ENCODE measurements at places on chromosomes 12 and 14.

- no peak for DNase-seq
Observed at GRCh38 chr14:73149753-73150152, 13.4 kb downstream of the PSEN1 start.

DNA sequence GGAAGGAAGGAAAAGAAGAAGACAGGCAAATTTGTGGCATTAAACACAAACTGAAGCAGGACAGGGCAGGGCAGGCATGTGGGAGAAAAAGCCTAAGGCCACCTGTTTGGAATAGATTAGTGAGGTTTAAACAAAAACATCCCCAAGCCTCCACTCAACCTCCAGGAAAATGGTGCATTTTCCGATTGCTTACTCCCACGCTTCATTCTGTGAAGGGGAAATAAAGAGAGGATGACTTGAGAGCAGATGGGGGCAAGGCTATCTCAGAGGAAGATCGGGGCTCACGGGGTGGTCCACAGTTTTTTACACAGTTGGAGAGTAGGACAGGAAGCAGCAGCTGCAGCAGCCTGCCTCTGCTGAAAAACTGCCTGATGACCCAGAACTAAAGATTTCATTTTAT is 250.9 kb downstream of the DUSP6 start:
- DNase-seq = no peak

- DNase-seq = no peak
Observed at GRCh38 chr12:39586816-39587215, 32.8 kb downstream of the ABCD2 start.

- no peak for DNase-seq
Observed at GRCh38 chr14:68042586-68043210, 223.1 kb downstream of the RAD51B start.

DNA sequence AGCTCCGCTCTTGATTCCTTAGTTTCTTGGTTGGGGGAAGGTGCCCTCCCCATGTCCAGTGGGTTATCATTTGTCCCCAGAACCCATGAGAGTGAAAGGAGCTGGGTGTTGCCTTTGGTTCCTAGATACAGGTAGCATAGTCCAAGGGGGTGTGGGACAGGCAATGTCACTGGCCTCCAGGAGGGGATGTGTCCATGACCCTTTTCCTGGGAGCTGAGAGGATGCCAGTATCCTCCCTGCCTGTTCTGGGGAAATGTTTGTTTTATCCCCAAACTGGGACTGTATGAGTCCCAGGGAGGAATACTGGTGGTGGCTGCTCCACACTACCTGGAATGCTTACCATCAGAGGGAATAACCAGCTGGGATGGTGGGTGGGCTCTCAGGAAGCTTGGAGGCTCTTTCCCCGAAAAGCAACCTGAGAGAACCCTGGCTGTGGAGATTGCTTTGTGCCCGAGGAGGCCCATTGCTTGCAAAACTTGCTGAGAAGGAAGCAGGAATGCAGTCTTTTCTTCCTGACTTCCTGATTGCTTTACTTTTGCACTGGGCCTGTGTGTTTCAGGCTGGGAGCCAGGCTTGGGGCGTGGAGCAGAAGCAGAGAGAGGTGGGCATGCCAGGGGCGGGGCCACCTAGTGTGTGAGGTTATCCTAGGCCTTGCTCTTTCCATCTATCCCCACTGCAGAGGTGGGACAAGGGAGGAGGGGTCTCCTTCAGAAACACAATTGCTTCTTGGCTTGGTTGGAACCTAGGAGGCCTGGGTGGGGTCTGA is 715 bp upstream of the SLC10A1 start:
- no peak for DNase-seq

- no peak for DNase-seq
Observed at GRCh38 chr12:3614806-3615466, 123.9 kb downstream of the PRMT8 start.

- no peak for DNase-seq
Observed at GRCh38 chr14:97283426-97283825, 486.2 kb downstream of the VRK1 start.

- no peak for DNase-seq
Observed at GRCh38 chr12:90712671-90713070, 242.3 kb downstream of the CCER1 start.

DNA sequence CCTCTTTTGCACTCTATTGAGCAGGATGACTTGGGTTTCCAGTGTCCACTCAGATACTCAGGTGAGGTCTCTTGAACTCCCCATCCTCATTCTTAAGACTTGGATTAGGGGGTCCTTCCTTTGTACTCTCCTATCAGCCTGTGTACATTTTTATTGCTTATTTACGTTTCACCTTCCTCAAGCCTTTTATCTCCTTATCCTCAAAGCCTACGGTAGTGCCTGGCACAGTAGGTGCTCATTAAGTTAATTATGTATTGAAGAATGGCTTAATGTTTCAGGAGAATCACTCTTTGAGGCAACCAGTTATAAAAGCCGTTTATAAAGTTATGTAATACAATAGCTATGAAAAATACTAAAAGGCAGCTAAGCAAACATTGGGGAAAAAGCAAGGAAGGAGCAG is 315.7 kb downstream of the NPAS3 start:
- DNase-seq = no peak

DNA sequence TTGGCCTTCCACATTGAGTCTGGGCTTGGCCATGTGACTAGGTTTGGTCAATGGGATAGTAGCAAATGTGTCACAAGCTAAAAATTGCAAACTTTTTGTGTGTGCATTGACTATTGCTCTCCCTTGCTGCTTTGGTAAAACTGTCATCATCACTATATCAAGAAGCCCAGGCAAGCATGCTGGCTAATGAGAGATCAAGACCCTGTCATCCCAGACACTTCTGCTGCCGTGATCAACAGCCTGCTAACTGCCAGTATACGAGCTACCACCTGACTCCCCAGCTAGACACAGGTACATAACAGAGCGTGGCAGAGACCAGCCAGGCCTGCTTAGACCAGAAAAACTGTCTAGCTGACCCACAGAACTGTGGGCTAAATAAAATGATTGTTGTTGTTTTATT is 456.7 kb upstream of the DCN start:
- no peak for DNase-seq

Data from ovary (tissue), 10 donors.